Muscle of back (tissue), 13 donors: ENCODE measurements at places on chromosomes 2 and 18. TPM values are rescaled to one million over a fixed set of nuclear protein-coding genes. Genes with fewer than 3 reads are reported as not detected.

Gene TSGA10
- 3.2 TPM for polyA plus RNA-seq

Gene SNTG2
- polyA plus RNA-seq = 0.62 TPM

Gene MROH2A
- polyA plus RNA-seq = not detected

Gene STON1
- 12.0 TPM for polyA plus RNA-seq

Gene BMPR2
- polyA plus RNA-seq = 28.8 TPM

Gene CCDC74A
- 2.0 TPM for polyA plus RNA-seq

Gene IL18RAP
- polyA plus RNA-seq = 0.15 TPM

Gene CXCR4
- 47.9 TPM for polyA plus RNA-seq

Gene TCF7L1
- 31.2 TPM for polyA plus RNA-seq

DNA sequence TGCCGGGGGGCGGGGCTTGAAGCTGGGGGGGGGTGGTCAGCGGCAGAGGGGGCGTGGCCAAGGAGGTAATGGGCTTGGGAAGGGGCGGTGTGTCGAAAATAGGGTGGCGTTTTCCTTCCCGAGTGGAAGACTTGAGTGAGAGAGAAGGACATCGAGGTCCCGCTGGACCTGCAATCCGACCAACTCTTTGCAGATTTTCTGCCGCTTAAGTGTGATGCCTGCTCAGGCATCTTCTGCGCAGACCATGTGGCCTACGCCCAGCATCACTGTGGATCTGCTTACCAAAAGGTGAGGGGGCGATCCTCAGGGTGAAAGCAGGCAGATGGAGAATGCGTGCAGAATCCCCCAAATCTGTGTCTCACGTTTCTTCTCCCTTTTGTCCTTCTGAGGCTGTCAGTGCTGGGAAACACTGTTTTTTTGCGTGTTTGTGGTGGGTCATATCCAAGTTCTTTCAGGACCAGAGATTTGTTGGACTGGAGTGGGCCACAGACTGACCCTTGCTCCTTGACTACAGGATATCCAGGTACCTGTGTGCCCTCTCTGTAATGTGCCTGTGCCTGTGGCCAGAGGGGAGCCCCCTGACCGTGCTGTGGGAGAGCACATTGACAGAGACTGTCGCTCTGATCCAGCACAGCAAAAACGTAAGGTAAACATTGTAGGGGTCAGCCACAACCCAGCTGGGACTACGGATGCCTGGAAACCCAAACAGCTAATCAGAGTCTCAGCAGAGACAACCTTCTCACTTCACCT lies 727 bp downstream of the ZFAND2B start:
- no peak for DNase-seq

DNA sequence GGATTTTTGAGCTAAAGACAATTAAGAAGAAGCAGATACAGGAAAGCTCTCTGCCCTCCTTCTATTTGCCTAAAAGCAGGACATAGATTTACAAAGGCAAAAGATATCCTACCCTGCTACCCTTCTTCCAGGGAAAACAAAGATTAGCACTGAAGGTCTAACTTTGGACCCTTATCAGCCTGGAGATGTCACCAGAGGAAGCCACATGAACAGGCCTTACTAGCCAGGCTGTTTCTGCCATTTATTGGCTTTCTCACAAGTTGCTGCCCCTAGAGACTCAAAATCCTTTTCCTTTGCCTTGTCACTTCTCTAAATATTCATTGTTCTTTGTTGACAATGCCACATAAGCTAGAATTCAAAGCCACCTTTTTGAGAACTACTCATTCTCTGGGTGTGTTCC lies 147.3 kb downstream of the B3GNT2 start:
- no peak for DNase-seq

DNA sequence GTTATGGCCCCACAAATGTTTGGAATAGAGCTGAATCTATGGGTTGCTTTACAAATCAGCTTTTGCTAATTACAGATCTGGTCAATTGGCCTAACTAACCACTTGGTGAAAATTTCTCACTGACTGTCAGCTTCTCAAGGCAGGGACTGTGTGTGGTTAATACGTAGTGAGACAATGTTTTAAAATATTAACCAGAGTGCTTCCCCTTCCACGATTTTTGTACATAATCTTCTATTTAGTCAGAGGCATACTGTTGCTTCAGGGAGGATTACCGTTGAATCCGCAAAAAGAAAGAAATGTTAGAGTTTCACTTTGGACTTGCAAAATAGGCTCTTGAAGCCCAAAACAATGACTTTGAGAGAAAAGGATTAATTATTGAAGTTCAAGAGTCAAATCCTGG lies 14.9 kb upstream of the KCNS3 start:
- no peak for DNase-seq

- DNase-seq = no peak
These were observed 12.6 kb downstream of the MYL1 start for GRCh38 chr2:210302326-210302725.

- DNase-seq = no peak
These were observed 101.0 kb downstream of the GPD2 start for GRCh38 chr2:156537141-156537540.

DNA sequence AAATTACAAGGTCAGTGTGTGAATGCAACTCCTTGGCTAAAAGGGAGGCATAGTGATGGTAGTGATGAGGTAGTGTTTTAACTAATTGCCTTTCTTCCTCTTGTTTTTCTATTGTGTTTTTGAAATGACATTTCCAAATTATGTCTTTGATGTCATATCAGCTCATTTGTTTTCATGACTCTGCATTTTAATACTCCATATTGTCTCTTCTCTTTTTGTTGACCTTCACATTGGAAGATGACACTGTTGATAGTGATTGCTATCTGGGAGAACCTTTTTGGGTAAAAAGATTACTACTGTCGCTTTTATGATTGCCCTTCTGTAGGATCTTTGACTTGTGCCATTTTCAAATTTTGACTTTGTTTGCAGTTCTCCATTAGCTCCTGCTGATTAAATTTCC lies 3.0 kb downstream of the GIGYF2 start:
- DNase-seq = no peak

DNA sequence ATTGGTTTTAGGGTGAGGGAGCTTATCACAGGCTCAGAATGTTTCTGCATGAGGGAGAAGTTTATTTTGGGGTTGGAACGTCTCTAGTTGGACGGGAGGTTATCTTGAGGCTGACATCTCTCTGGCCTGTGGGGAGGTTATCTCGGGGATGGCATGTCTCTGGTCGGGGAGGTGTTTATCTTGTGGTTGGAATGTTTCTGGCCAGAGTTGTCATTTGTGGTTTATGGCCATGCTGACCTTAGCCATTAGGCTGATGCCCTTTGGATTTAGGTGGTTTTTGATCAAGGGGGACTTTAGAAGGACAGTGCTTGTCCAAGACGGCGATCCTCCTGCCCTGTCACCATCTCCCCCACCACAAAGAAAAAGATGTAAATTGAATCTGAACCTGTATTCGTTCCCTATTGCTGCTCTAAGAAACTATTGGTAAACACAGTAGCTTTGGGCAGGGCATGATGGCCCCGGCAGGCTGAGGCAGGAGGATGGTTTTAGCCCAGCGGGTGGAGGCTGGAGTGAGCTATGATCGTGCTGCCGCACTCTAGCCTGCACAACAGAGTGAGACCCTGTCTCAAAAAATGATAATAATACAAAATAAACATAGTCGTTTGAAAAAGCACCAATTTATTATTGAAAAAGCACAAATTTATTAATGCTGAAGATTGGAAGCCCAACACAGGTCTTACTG lies 17.8 kb upstream of the MPPE1 start:
- no peak for DNase-seq

- DNase-seq = no peak
These were observed 143.6 kb upstream of the ZSWIM2 start for GRCh38 chr2:186992597-186992996.

DNA sequence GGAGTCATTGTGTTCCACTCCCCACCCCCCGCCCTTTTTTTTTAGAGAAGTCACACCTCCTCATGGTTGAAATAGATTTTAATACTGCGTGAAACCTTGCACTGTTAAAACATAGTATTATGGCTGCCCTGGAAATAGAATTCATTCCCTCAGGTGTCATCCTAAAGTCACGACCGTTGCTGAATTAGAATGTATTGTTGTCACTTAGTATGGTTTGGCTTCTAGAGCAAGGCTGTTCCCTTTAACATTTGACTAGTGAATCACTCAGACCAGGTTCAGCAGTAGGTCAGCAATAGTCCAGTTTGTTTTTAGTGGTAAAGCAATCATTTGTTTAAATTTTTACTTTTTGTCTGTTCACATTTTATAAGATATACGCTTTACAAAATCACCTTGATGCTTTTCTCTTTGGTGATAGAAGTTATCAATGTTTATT lies 1.2 kb downstream of the BABAM2 start:
- DNase-seq = no peak

DNA sequence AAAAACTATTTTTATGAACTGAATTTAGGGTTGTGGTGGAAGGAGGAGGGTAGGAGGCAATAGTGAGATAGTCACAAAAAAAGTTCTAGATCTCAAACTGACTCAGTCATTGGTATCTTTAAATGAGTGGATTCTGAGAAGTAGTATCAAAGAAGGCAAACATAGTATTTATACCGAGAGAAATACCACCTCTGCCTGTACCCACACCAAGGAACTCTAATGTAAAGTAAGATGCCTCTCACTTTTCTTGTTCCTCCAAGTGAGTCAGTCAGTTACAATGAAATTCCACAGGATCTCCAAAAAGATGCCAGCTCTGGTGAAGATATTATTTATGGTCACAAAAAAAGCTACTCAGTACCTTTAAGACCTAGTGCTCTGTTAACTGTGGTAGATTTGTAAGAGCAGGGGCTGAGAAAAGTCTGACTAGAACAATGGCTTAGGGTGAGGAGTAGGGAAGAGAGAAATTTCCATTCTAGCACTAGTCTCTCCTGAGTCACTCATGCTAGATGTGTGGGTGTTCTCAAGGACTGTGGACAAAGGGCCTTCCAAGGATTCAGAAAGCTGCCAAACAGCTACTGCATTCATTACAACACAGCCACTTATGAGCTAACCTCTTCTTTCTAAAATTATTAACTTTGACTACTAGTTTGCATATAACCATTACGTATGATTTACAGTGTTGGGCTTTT lies 36.3 kb downstream of the YWHAQ start:
- DNase-seq = no peak

- DNase-seq = no peak
These were observed 192.4 kb upstream of the SMAD2 start for GRCh38 chr18:48122816-48123215.

DNA sequence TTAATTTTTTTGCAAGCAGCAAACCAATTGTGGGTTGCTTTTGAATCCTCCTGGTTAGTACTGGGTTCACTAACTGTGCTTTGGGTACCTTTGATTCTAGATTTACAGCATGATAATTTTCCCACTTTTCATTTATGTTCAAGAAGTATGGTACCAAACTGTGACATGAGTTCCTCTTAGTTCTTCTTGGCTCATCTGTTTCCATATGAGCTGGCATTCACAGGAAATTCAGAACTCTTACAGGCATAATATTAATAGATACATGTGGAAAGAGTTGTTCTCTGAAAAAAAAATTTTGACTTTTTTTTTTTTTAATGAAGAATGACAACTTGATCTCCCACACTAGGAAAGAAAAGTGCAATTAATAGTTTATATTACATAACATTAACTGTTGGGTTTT lies 59.4 kb downstream of the FMNL2 start:
- no peak for DNase-seq

DNA sequence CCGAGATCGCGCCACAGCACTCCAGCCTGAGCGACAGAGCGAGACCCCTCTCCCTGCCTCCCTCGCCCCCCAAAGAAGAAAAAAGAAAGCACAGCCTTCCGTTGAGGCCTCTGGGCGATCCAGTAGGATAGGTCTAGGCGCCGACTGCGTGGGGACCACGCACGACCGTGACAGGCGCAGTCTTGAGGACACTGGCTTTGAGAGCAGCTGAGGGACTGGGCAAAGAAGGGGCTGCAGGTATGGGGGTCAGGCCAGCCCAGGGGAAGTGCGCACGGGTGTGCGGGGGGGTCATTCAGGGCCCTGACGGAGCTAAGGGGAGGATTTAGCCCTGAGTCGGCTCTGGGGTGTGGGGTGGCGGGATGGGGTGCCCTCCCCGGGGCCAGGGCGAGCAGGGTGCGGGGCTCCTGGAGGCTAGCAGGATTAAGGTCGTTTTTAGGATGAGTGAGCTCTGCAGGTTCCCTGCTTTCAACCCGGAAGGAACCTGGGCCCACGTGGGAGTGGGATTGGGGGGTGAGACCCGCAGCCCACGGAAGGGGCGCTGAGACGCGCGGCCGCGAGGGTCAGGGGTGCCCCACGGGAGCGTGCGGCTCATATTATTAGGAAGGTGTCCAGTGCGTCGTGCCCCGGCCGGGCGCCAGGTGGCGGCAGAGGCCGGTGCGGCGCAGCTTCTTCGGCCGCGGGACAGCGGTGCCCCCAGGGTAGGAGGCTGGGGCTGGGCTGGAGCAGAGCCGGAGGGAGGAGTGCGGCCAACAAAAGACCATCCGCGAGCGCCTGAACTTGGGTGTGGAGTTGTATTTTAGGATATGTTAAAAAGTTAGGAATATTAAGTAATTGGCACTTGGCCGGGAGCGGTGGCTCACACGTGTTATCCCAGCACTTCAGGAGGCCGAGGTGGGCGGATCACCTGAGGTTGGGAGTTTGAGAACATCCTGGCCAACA lies 20.5 kb upstream of the ZNF236 start:
- no peak for DNase-seq

DNA sequence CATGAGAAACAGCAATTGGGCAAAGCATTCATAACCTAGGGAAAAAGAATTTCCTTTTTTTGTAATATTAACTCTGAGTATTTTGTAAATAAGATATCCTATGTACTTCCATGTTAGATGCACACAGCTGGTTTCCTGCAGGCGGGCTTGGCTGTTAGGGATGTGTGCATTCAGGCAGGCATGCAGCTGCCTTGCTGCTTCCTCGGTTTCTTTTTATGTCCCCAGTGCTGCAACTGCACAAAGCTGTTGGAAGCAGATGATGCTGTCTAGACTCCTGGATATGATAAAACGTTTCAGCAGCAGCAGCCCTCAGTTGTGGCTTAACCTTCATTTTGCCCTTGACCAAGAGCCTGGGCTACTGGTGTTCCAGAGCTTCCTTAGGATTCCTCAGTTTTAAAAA lies 89.4 kb upstream of the EML6 start:
- no peak for DNase-seq

DNA sequence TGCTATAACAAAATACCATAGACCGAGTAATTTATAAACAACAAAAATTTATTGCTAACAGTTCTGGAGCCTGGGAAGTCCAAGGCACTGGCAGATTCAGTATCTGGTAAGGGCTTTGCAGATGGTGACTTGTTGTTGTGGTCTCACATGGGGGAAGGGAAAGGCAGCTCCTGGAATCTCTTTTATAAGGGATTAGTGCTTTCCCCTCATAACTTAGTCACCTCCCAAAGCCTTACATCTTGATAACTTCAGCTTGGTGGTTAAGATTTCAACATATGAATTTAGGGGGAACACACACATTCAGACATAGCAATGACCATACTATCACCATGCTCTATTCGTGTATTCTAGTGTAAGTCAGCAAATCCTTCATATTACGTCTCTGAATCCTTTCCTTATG lies 447.6 kb upstream of the TCF4 start:
- no peak for DNase-seq

GRCh38 chr2:39942950-39943349 lies 163.9 kb upstream of the THUMPD2 start:
- DNase-seq = no peak

- no peak for DNase-seq
These were observed 43.7 kb downstream of the EPAS1 start for GRCh38 chr2:46340740-46341420.
